ENCODE measurements at places on chromosomes 11 and 22.

GRCh38 chr22:31829505-31829904 is 75.7 kb downstream of the DEPDC5 start:
- DNase-seq: no peak

DNA sequence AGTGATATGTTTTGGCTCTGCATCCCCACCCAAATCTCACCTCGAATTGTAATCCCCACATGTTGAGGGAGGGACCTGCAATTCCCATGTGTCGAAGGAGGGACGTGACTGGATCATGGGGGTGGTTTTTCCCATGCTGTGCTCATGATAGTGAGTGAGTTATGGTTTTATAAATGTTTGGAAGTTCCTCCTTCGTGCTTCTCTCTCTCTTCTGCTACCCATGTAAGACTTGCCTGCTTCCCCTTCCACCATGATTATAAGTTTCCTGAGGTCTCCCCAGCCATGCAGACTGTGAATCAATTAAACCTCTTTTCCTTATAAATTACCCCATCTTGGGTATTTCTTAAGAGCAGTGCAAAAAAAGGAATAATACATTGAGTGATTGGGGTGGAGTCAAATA is 7.3 kb upstream of the CEP295 start:
- no peak for DNase-seq

DNA sequence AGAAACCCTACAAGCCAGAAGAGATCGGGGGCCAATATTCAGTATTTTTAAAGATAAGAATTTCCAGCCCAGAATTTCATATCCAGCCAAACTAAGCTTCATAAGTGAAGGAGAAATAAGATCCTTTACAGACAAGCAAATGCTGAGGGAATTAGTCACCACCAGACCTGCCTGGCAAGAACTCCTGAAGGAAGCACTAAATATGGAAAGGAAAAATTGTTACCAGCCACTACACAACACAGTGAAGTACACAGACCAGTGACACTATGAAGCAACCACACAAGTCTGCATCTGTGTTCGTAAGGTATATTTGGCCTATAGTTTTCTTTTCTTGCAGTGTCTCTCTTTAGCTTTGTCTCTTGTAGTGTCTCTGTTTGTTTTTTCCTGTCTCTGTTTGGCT is 29.0 kb downstream of the TMEM225 start:
- no peak for DNase-seq

DNA sequence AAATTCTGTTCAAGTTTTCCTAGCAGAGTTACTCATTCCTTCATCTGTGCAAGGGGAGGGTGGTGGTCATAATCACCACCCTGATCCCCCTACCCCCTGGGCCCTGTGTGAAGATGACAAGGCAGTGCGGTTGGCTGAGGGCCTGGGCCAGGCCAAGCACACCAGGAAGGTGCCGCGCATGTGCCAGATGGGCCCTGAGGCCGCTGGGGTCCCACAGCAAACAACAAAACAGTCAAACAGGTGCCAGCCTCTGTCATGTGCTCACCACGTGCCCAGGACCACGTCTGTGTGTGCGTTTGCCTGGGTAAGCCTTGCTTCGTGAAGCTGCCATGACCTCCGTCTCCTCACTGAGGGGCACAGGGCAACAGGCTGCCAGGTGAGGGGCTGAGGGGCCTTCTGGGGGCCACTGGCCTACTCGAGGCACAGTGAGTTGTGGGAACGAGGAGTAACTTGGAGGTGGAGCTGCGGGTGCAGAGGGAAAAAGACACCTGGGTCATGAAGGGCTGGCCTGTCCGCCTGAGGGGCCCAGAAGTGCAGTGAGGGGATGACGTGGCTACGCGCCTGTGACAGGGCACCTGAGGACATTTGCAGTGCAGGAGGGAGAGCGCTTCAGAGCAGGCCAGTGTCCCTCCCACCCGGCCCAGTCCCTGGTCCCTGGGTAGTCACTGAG is 25.8 kb downstream of the RSPH14 start:
- no peak for DNase-seq

GRCh38 chr11:73334384-73335203 is 26.5 kb downstream of the ARHGEF17 start:
- DNase-seq: no peak

DNA sequence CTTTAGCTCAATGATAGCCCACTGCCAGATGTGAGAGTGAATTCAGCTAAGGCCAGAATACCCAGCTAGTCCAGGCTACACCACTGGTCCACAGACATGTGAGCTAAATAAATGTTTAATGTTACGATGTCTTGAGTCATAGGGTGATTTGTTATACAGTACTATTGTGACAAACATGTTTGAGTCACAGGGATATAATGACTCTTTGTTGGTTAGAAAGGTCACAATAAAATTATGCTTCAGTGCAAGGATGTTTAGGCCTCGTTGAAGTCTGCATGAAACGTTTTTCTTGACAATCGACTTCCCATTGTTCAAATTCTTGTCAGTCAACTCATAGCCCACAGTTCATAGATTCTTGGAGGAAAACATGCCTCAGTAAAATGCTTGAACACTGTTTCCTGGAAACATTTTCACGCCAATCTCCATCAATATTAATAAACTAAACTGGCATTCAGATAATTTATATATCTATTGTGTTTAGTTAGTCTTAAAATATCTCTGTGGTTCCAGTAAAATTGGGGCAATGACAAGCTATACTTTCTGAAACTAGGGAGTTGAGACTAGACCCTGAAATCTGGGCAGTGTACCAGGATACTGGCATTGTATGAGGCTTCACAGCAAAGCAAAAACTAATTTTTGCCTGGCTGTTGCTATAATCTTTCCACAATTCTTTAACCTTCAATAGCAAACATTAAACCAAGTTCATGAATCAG is 650.8 kb upstream of the KIRREL3 start:
- no peak for DNase-seq

DNA sequence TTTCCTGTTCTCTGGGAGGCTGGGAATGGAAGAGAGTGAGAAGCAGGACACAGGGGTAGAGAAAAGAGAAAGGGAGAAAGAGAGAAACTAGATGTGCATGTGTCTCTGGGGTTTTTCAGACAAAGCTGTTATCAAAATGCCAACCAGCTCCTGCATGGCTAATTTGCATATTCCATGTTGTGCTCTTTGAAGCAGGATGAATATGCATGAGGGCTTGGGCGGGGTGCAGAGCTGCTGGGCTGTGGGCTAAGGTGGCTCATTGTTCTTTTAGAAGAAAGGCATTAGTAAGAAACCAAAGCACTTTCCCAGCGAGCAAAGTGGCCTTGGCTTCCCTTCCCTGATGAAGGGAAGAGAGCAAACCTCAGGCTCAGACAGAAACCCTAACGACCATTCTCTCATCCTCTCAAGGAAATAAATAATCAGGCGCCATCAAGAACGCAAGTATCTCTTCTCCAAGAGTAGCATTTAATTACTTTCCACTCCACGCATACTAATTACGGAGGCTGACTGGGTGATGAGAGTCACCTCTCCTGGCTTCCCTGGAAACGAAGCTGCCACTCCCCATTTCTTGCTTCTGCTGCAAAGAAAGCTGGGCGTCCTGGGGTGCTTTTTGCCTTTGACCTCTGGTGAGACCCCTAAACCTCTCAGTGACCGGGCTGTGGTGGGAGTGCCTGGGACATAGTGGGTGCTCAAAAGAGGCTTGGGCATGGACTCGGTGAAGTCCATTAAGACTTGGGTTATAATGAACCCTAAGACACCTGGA is 54.2 kb downstream of the FEZ1 start:
- no peak for DNase-seq

DNA sequence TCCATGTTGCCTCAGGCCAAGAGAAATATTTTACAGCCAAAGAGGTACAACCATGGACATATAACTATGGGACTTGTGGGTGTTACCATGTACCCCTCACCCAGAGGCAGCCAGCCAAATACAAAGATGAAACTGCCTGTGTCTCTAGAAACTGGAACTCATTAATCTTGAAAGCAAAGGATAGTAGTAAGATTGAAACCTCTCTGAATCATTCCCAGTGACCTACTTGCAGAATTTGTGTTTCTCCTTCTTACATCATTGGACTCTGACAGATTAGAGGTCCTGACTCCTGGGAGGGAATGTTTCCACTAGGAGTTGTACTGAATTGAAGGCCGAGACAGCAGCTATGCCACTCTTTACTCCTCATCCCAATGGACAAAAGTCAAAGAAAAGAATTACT is 257.4 kb upstream of the UBASH3B start:
- DNase-seq: no peak

Data from left renal pelvis (tissue), 4 donors.